ENCODE measurements at places on chromosomes 7 and 10.

DNA sequence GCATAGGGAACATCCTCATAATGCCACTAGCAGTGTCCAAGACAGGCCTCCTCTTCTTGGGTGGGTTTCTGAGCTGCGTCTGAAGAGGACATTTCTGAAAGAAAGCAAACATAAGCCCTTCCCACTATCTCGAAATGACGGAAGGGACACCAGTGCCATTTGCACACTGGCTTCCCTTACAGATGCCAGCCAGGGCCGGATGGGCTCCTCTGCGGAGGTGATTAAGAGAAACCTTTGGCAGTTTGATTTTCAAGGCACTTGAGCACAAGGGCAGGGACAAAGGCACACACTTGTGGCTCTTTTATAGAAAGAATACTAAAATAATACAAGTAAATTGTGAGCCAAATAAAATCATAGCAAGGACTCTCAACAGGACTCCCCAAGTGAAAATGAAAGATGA, 106.6 kb upstream of the CELF2 start:
- DNase-seq: no peak

DNA sequence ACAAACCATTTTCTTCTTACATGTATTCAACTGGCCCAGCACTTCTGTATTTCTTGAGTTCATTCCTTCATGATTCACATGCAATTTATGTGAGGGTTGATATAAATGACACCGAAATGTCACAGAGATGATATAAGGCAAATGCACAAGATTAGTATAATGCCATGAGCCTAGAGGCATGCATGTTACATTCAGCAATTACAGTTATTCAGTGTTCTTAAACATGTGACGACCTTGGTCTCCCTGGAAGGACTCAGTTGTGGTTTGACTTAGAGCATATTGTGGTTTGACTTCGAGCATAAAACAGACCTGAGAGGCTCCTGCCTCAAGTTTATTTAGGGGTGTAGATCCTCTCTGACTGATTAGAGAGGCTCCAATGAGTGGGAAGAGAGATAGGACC, 752.1 kb upstream of the POM121L12 start:
- no peak for DNase-seq

- no peak for DNase-seq
These were observed 725.8 kb downstream of the PARD3 start for GRCh38 chr10:34089253-34089652.

- DNase-seq: peak; percentile 40
These were observed 205.8 kb upstream of the FRMD4A start for GRCh38 chr10:14536241-14537213.

DNA sequence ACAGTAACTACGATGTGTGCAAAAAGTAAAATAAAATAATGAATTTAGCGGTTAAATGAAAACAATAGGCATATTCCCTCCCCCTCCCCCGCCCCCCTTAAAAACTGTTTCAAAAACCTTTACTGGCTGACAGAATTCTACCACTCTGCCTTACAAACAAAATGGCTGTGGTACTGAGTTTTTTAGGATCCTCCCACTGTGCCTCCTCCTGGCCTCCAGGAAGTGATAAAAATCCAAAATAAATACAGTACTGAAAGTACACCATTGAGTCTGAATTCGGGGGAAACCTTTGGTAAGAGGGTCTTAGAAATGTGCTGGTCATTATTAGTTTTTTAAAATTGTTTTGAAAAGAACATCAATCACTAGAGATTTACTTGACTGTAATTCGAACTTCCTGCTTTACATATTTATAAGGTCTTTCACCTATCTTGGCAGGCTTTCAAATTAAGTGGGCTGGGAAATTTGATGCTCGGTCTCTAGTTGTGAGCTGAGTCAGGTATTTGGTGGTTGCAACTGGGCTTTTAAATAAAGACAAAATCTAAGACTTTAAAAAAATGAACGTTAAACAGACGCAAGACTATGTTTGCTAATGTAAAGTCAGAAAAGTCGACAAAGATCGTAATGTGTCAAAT, 32.5 kb upstream of the EPC1 start:
- DNase-seq: peak; percentile 65

GRCh38 chr10:29857843-29858701, 201.3 kb downstream of the JCAD start:
- peak; percentile 23 for DNase-seq

GRCh38 chr7:28572321-28573058, 160.2 kb downstream of the CREB5 start:
- DNase-seq: no peak

- peak; percentile 82 for DNase-seq
These were observed 25.7 kb downstream of the PRKAG2 start for GRCh38 chr7:151851145-151851751.

DNA sequence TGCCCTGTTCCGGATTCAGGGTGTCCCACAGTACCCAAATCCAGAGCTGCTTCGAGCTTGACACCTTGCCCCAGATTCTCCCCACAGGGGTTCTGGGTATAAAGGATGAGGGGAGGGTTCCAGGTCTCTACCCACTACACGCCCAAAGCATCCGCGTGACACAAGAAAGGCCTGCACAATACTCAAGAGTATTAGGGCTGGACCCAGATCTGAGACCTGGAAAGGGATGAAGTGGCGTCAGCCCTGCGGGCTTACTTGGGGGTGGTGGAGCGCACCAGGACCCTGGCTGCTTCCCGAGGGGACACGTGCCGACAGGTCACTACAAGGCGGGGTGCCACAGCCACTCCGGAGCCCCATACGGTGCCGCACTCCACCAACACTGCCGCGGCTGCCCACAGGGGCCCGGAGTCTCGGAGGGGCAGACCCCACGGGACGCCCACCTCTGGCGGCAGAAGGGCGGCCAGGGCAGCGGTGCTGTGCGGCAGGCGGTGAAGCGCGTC, 1.3 kb downstream of the TYSND1 start:
- DNase-seq: no peak

All from GDM1 (cell line).